ENCODE measurements at places on chromosomes 2 and 18.

DNA sequence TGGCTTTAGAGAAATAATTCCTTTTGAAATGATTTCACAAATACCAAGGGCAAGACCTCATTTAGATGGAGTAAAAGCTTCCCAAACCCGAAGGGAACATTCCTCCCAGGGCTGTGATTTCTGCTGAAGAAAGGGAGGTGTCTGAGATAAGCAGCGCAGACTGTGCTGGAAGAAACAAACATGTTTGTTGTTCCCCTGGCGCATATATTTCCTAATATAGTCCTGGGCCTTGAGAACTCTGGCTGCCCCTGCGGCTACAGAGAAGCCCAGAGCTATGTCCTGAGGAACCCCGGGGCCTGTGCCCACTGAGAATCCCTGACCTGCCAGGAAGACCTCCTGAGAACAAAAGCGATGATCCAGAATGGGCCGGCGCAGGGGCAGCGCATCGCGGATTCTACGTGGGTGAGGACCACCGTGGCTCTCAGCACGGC lies 372.6 kb upstream of the NT5C1B start:
- DNase-seq: no peak

GRCh38 chr2:25983735-25984134 lies 1.4 kb upstream of the KIF3C start:
- DNase-seq: no peak

DNA sequence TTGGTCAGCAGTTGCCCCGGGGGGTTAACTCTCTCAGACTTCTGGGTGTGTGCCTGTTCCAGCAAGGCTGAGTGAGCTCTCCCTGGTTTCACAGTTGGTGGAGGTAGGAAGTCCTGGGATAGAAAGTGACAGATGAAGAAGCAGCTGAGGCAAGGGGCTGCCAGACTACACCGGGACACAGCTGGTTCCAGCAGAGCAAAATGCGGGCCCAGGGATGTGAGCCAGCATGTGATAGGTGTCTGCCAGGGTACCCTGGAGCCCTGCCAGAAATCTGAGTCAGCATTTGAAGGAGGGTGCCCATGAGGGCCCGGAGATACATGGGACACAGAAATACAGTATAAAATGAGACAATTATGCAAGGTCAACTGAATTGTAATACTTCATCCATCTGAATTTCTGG lies 79.3 kb upstream of the LGALSL start:
- no peak for DNase-seq

DNA sequence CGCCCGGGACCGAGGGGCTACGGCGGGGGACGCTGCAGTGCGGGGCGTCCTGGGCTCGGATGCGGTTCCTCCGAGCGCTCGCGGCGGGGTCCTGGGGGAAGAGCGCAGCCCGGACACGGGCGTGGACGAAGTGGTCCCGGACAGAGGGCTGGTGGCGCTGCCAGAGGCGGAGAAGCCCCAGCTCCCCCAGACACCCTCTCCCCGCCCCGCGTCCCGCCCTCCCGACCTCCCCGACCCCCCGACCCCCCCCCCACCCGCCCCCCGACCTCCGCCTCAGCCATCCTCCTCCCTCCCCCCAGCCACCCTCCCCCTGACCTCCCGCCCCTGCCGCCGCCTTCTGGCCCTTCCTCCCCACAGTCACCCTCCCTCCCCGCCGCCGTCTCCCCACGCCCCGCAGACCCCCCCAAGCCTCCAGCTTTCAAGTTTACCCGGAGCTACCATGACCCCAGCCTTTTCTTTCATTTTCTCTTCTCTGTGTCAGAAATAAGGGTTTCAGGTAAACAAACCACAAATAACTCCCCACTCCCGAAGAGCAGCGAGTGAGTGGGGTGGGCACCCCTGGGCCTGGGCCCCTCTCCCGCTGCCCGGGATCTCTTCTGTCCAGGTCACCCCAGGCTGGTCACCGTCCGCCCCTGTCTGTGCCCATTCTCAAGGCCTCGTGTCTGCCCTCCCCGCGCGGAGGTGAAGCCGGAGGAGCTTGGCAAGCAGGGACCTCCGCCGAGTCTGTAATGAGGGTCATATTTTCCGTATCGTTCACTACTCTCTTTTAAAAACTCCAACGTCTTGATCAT lies 5.1 kb downstream of the NFATC1 start:
- no peak for DNase-seq

DNA sequence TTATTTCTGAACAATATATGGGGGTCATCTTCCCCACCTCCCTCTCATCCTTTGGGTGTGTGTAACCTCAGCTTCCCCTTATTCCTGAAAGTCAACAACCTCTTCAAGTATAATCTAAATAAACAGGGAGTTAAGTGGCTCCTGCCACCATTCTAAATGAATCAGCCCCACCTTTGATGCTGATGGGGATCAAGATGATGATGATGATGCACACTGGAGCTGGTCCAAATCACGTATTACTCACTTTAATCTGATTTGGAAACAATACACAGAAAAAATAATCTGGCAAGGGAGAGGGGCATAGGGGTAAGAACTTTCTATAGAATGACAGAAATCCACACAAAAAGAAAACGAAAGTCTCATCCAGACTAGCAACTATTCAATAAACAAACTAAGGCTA lies 7.1 kb downstream of the ACVR1 start:
- DNase-seq: no peak

DNA sequence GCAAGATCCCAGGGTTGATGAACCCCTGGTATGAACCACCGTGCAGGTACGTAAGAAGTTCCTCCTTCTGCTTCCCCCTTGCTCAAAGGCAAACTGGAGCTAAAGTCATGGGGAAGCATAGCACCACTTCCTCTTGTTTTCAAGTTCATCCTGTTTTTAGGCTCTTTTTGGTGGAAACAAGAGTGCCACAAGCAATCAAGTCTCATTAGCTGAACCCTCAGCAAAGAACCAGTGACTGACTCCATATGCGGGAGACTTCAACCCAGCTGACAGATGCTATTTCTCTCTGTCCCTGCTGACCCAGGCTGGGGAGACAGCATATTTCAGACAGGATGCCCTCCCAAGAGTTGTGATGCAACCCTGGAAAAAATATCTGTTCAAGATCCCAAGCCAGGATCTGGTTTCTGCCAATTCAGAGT lies 47.7 kb downstream of the BCL2 start:
- DNase-seq: no peak

GRCh38 chr2:233290051-233290845 lies 17.4 kb upstream of the SAG start:
- DNase-seq: no peak

- no peak for DNase-seq
These were observed 158.4 kb upstream of the FHL2 start for GRCh38 chr2:105557021-105557920.

DNA sequence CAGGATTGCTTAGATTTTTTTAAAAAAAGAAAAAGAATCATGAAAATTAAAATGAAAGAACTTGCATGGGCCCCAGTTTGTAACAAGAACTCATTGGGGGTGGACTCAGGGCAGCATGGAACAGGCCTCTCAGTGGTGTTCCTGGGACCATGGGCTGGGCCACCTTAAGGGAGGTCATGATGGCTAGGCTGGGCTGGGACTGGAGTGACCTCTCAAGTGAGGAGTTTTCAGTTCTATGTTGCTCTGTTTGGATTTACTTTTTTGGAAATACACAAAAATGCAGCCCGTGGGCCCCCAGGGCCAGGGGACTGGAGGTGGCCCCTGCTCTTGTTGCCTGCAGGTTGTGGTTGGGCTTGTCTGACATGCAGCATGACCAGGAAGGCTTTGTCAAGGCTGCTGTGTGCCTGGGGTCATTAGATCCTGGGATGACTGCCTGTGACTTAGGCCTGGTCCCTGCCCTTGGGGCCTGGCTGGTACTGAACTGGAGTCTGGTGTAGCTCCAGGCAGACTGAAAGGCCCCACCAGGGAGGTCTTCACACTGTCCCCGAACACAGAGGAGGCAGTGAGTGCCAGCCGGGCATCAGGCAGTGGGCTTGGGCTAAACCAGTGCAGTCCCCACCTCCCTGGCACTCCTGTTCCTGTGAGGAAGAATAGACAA lies 115.6 kb downstream of the GLI2 start:
- DNase-seq: no peak

DNA sequence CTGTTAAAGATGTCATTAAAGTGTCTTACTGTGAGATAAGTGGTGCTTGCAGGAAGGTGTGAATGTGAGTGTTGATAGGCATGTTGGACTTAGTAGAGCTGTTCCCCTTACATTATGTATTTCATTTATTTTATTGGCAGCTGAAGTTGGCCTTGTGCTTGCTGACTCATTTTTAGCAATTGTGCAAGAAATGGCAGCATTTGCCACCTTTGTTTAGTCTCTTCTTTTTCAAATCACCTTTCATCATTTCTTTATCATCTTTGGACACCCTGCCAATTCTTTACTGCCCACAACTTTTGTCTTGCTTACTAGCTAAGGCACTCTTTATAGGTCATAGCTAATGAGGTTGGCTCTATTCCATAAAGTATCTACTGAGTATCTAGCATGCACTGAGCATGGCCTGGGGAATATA lies 130.3 kb upstream of the LYPD6 start:
- no peak for DNase-seq

DNA sequence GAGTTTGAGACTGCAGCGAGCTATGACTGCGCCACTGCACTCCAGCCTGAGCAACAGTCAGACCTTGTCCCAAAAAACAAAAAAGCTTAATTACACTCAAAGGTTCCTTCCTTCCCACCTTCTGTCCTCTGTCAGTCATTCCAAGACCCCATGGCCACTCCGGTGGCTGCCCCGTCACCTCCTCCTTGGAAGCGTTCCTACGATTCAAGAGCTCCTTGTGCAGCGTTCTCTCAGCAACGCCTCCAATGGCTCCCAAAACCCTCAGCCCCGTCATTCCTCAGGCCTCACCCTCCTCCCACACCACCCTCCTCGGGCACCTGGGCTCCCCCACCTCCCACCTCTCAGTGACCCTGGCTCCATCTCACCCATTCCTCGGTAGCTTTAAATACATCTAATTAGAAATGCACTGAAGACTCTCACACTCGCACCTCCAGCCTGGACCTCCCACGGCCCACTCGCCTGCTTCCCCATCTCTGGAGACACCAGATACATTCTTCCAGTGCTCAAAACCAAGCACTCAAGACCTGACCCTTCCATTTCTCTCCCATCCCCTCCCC lies 8.0 kb downstream of the PASK start:
- no peak for DNase-seq

GRCh38 chr2:23456396-23456795 lies 71.4 kb downstream of the KLHL29 start:
- DNase-seq: no peak

DNA sequence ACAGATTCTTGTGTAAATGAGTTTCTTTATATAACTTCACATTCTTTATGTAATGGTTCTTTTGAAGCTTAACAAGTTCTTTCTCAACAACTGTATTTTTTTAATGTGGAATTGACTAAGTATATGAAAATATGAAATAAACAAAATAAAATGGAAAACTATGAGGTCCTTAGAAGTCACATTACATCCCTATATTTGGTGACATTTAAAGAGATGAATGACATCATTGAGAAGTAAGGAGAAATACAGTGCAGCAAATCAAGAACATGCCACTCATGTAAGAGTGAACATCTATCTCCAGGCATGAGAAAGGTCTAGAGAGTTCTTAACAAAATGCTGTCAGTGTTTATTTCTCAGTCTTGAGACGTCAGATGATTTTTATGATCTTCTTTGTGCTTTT lies 39.0 kb upstream of the AAK1 start:
- DNase-seq: no peak

GRCh38 chr2:41736105-41736567 lies 311.7 kb upstream of the PKDCC start:
- no peak for DNase-seq

GRCh38 chr18:11027862-11028261 lies 121.5 kb downstream of the PIEZO2 start:
- DNase-seq: no peak

DNA sequence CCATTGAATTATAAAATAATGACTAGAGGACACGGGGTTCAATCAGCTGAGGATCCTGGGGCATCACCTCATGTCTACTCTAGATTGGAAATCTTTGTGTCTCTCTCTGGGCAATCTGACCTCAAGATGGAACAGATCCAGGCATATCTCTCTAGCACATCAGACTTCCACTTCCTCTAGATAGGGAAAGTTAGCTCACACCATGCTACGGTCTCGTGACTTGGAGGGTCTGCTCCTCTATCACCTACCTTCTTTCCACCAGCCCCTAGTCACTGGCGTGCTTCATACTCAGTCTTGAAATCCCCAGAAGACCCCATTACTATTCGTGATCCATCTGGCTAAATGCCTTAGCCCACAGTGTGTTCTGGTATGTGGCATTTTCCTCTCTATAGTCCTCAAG lies 148.8 kb downstream of the ANKRD44 start:
- no peak for DNase-seq

Measured in NCI-H1694 (cell line).